Activated T-helper 2 cell treated with anti-CD3 and anti-CD28 coated beads, Interferon-gamma antibody, Interleukin-2, Interleukin-4, amounts not matched to agents 10 μg/mL and 5 μg/mL and 100 μg/mL, durations not matched to agents 14 hours and 24 hours and 36 hours (primary cell): ENCODE measurements at places on chromosomes 1 and 21.

DNA sequence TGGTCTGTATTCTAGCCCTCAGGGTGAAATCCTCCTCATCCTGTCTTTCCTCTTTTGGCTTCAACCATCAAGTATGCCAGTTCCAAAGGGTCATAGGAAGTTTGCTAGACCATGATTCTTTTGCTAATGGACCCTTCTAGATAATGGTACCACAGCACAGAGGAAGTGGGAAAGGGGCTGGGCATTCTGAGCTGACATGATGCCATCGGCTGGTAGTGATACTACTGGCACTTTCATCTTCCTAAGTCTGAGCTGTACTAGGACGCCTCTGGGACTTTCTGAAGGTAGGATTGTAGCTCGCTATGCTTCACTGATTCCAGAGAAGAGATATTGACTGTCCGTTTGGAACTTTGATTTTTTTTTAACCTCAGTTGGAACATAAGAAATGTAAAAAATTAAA, 11.4 kb downstream of the FASLG start:
- DNase-seq, result no peak

DNA sequence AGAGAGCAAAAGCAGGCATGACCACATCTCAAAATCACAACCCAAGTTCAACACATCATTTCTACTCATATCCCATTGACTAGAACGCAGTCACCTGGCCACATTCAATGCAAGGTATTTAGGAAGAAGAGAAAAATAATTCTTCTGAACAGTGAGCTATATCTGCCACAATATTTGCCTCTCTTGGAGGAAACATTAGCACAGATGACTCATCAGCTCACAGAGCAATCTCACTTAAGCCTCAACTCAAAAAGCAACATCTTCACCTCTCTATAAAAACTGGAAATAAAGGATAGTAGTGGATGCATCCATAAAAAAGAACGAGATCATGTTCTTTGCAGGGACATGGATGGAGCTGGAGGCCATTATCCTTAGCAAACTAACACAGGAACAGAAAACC, 143.9 kb upstream of the FMN2 start:
- DNase-seq, result no peak

GRCh38 chr1:36842448-36842847, 191.9 kb downstream of the GRIK3 start:
- no peak for DNase-seq

GRCh38 chr21:43352568-43353281, 74.2 kb downstream of the SIK1 start:
- DNase-seq, result no peak

- DNase-seq, result no peak
Measured at GRCh38 chr1:35097224-35097623, 18.0 kb downstream of the ZMYM1 start.

DNA sequence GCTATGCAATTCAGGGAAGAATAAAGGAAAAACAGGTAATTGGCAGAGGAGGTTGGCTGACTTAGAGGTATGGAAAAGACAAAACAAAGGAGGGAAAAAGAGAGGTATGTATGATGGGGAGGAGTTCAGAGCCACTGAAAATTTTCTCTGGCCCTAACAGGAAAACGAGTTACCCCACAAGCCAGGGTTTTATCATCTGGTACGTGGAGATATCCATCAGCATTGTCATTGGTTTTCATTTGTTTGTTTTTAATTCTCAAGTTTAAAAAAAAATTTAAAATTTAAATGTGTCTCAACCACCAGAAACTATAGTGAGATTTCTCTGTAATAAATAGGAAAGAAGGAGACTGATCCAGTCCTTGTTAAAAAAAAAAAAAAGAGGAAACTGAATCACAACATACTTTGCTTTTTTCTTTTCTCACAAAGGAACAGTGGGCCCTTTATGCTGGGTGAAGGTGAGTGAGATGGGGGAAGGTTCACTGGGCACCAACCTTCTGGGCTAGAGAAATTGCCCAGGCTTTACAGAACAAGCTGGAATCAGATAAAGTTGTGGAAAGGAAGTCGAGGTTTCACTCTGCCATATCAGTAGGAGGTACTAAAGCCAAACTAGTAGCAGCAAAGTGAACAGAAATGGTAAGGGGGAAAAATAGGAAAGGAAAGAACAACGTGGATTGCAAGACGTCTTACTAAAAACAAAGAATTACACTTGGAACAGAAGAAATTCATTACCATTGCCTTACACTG, 2.7 kb downstream of the IFNAR2 start:
- DNase-seq, result no peak

DNA sequence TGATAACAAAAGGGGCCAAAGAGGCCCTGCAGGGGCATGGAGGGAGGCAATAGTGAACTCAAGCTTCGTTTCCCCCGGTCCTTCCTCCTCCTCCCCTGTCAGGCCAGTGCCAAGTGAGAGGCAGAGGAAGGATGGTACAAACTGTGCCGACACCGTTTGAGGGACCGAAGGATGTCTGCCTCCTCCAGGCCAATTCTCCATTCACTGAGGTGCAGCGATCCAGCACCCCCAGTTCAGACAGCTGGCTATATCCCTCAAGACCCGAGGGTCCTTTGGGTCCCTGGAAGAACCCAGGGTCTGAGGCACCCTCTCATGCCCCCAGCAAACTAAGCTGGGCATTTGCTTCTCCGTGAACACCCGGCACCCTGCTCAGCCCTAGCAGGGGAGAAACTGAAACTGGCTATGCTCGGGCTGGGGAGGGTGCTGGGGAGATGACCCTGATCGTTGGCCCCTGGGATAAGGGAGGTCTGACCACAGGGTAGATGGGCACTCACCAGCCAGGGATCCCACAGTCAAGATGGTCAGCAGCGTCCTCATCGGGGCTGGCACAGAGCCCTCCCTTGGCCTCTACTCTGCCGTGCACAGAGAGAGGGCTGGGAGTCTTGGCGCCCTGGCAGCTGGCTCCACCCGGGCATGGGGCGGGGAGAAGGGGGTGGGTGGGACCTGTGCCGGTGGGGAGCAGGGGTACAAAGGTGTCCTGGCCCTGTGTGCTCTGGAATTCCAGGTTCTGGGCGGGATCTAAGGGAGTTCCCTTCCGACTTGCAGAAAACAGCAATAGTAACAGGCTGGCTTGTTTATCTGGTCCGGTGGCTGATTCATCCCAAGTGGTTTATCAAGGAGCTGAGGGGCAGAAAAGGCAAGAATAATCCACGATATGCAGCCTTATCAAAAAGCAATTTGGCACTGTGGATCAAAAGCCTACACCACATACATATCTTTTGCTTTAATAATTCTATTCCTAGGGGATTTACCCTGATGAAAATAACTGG, at the start of gene IL22RA1:
IL22RA1 (minus strand) TSS at position 595 of the 989 bp plus-strand sequence; CDS start at position 537, 58 bp downstream.
- DNase-seq, result no peak

- DNase-seq, result no peak
Measured at GRCh38 chr1:62897788-62898187, 113.9 kb downstream of the ATG4C start.

DNA sequence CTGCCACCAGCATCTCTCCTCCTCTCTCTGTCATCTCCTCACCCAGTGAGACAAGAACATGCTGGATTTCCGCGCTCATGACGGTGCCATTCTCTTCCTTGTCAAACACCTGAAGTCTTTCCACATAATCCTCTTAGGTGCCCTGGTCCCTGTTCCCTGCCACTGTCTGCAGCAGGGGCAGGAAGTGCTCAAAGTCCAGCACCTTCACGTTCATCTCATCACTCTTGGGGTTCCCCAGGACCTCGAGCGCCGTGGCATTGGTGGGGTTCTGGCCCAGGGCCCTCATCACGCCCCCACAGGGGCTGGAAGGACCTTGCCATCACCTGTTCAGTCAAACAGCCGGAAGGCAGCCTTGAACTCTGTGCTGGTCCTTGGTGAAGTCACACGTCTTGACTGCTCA, 9.1 kb upstream of the AGPAT3 start:
- no peak for DNase-seq

DNA sequence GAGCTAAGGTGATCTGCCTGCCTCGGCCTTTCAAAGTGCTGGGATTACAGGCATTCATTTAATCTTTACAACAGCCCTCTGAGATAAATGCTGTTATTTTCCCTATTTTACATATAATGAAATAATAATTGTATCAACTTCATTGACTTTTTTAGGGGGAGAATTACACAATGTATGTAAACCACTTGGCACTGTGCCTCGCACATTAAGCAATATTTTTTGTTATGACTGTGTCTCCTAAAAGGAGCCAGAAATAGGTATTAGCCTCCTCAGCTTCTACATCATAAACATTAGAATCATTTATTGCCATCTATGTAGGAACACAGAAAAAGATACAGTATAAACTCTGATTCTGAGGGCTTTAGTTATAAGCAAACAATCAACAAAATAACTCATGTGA, 1.1 kb upstream of the DNAJC28 start:
- DNase-seq, result no peak

DNA sequence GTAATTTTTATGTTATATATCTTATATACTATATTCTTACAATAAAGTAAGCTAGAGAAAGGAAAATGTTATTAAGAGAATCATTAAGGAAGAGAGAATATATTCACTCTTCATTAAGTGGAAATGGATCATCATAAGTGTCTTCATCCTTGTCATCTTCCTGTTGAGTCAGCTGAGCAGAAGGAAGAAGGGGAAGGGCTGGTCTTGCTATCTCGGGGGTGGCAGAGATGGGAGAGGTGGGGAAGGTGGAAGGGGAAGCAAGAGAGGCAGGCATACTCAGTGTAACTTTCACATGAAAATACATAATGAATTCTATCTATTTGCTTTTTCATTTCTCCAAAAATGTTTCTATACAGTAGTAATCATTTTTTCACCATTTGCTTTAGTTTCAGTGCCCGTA, 5.1 kb downstream of the DNASE2B start:
- DNase-seq, result no peak

- no peak for DNase-seq
Measured at GRCh38 chr1:227760377-227760776, 25.1 kb downstream of the SNAP47 start.

DNA sequence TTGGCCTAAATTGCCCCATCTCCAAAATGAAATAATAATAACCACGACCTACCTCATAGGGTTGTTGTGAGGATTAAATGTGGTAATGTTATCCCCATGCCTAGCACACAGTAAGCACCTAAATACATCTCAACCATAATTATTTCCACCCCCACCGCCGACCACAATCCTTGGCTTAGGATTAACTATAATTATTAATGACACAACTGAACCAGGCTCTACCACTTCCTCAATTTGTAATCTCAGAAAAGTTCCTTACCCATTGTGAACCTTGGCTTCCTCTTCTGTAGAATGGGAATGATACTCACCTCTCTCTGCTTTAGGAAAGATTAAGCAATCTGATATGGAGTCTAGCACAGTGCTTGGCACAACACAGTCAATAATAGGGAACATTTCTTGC, 44.3 kb upstream of the TACSTD2 start:
- DNase-seq, result no peak

GRCh38 chr1:241079047-241079446, 278.0 kb downstream of the RGS7 start:
- DNase-seq, result no peak

DNA sequence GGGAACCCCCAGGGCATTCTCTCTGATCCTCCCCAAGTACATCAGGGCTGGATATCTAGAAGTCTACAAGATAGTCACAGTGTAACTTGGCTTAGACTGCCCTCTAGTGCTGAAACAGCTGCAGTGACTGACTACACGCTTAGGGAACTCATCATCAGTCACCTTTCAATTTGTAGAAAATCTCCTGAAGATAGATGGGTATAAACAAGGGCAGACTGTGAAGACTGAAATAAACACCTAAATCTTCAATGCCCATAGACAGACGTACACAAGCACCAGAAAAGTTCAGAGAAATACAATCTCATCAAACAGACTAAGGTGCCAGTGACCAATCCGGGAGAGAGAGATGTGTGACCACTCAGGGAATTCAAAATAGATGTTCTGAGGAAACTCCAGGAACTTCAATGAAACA, 46.6 kb downstream of the PACC1 start:
- DNase-seq, result peak; percentile 42
